Astrocyte of the cerebellum (primary cell): ENCODE measurements at places on chromosomes 7 and 10.
A peak's percentile ranks its signal among the peaks of the same experiment; 100 is the strongest.

DNA sequence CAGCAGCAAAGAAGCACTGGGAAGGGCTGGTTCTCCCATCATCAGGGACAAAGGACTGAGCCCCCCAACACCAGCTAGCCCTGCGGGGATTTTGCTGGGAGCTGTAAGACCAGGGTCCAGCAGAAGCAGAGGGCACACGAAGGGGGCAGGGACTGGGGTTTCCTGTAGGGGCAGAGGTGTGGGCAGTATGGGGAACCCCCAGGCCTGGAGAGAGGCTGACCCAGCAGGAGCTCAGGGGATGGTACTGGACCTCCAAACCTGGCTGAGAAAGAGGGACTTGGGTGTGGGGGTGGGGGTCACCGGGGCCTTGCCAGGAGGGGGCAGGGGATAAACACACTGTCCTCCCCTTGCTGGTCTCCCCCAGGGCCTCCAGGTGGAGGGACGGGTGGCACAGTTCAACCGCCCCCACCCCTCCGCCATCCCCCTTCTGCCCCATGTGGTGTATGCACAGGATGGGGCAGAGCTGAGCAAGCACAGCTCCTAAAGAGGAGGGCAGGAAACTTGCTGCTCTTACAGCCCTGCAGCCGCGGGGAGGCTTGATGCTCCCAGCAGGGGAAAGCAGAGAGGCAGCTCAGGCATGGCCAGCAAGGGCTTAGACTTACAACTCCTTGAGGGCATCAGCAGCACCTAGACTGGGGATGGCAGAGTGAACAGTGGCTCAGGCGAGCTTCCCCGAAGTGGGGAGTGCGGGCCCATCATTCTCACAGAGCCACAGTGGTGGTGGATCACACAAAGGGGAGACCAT lies 12.4 kb upstream of the RET start:
- no peak for DNase-seq

DNA sequence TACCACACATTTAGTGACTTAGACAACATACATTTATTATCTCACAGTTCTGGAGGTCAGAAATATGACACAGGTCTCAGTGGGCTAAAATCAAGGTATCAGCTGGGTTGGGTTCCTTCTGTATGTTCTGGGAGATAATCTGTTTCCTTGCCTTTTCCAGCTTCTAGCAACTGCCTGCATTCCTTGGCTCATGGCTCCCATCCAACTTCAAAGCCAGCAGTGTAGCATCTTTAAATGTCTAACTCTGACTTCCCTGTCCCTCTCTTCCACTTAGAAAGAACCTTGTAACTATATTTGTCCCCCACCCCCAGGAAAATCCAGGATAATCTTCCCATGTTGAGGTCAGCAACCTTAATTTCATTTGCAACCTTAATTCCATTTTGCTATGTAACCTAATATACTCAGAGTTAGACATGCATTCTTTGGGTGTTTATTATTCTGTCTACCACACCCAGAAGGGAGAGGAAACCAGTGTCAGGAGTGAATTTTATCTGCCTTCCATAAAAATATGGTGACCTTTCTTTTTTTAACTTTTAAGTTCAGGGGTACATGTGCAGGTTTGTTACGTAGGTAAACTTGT lies 57.3 kb upstream of the SMIM30 start:
- no peak for DNase-seq

- peak; percentile 45 for DNase-seq
Observed at GRCh38 chr10:32367793-32368453, 21.0 kb upstream of the EPC1 start.

- no peak for DNase-seq
Observed at GRCh38 chr10:102451105-102451969, at the start of gene C10orf95. Gene C10orf95, minus strand, starts transcription at chr10:102451543. Its CDS starts 450 bp downstream, at chr10:102451093.

GRCh38 chr7:142375710-142376313 lies 118.0 kb upstream of the PRSS58 start:
- no peak for DNase-seq

GRCh38 chr10:52313256-52313932 lies 687 bp upstream of the DKK1 start:
- no peak for DNase-seq
